ENCODE measurements at places on chromosomes 3 and 15. TPM values are rescaled to one million over a fixed set of nuclear protein-coding genes. Genes with fewer than 3 reads are reported as not detected.

Gene CCDC191
- total RNA-seq, result 5.8 TPM

DNA sequence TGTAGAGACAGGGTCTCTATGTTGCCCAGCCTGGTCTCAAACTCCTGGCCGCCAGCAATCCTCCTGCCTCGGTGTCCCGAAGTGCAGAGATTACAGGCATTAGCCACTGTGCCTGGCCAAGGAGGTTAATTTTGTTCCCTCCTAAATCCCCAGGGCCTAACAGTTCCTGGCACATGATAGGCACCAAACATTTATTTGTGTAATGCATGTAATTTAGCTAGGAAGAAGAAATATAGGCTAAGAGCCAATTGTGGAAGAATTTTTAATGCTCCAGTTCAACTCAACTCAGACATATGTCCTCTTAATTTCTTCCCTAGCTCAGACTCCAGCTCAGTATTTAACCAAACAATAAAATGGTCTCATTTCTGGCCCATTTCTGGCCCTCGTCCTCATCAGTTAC, 7.7 kb upstream of the ZNF592 start:
- H3K4me1 ChIP-seq, result no peaks in the 10 kb centered on the region
- H3K27ac ChIP-seq, result no peak overlapping the region
- H3K4me3 ChIP-seq, result no peak overlapping the region
- no peak for DNase-seq
- no peaks in the 10 kb centered on the region for H3K27me3 ChIP-seq

DNA sequence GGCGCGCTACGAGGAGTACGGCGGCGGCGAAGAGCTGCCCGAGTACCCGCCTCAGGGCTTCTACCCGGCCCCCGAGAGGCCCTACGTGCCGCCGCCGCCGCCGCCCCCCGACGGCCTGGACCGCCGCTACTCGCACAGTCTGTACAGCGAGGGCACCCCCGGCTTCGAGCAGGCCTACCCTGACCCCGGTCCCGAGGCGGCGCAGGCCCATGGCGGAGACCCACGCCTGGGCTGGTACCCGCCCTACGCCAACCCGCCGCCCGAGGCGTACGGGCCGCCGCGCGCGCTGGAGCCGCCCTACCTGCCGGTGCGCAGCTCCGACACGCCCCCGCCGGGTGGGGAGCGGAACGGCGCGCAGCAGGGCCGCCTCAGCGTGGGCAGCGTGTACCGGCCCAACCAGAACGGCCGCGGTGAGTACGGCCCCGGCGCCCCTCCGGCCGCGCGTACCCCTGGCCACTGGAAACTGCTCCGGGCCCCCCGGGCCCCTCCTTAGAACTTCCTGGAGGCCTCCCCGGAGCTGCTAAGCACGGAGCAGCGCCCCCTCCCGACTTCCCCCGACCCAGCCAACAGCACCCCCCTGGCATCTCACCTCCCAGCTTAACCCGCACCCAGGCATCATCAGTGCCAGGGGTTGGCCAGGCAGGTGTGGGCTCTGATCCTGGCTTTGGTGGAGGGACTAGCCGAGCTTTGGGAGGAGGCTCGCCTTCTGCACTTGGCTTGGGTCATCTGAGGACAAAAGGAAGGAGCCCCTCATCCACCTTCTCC, 1.4 kb downstream of the LOXL1 start:
- peak overlapping the region; percentile 72 for H3K4me3 ChIP-seq
- peak; percentile 68 for DNase-seq
- H3K36me3 ChIP-seq, result no peaks in the 10 kb centered on the region
- H3K27me3 ChIP-seq, result no peaks in the 10 kb centered on the region
- peaks cover 23% of the 10 kb centered on the region for H3K4me1 ChIP-seq
- H3K27ac ChIP-seq, result peak overlapping the region; percentile 80

DNA sequence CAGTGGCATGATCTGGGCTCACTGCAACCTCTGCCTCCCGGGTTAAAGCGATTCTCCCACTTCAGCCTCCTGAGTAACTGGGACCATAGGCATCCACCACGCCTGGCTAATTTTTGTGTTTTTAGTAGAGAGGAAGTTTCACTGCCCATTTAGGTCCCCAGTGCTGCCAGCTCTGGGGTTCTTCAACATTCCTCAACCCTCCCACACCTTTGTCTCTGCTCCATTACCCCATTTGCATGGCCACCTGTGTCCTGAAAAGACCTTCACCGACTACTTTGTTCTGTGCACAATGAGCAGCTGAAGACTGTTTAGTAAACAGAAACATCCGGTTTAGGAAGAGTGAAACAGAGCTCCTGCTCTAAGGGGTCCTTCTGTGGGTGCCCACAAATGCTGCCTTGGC, 92.0 kb downstream of the FAM43A start:
- H3K27me3 ChIP-seq, result no peaks in the 10 kb centered on the region
- H3K36me3 ChIP-seq, result no peaks in the 10 kb centered on the region
- DNase-seq, result no peak
- H3K27ac ChIP-seq, result no peak overlapping the region

DNA sequence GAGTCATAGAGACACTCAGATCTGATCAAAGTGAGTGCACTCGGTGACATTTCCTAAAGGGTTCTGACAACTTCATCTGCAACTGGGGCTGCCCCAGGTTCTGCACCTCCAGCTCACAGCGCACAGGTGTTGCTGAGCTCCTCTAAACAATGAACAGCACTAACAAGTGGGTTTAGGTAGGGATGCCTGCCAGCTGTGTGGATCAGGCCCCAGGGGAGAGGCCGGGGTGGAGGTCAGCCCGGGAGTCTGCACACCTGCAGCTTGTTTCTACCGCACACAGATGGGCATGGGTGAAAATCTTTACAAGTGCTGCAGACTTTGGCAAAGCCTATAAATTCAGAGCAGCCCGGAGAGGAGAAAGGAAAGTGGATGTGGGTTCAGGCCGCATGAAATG, 355 bp downstream of the FBXW12 start:
- H3K36me3 ChIP-seq, result no peaks in the 10 kb centered on the region
- no peak overlapping the region for H3K4me3 ChIP-seq
- no peak overlapping the region for H3K27ac ChIP-seq
- no peaks in the 10 kb centered on the region for H3K27me3 ChIP-seq
- DNase-seq, result no peak

Gene CD200
- 10.8 TPM for total RNA-seq

Gene CCDC54
- 0.23 TPM for total RNA-seq

DNA sequence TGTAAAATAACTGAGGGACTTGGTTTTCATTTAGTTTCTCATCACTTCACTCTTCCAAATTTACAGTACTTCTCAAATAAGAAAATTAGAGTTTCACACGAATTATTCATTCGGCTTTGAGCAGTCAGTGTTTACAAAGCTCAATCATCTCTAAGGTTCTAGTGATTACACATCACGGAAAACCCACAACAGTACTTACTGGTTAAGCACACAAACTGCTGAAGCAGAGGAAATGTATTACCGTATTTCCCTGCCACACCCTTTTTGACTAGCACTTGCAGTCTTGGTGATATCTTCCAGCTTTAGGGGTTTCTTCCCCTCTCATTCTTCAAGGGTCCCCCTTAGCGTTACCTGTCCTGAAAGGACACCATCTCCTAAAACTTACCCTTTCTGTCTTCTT, 164.8 kb upstream of the CDIN1 start:
- no peaks in the 10 kb centered on the region for H3K27me3 ChIP-seq
- H3K4me1 ChIP-seq, result no peaks in the 10 kb centered on the region
- H3K4me3 ChIP-seq, result no peak overlapping the region

DNA sequence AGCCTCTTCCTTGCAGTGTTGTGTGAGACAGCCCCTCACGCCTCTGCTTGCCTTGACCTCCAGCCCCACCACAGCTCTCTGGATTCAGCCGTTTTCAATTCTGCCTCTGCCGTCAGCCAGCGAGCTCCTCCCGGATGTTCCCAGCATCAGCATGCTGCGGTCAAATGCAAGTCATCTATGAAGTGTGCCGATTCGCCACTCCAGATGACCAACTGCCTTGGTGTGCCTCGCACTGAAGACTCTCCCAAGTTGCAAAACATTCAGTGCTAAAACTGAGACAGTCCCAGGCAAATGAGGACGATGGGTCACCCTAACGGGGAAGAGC, 30.6 kb upstream of the RASA2 start:
- H3K36me3 ChIP-seq, result no peaks in the 10 kb centered on the region
- H3K27ac ChIP-seq, result no peak overlapping the region
- DNase-seq, result peak; percentile 50
- no peak overlapping the region for H3K4me3 ChIP-seq

- H3K27ac ChIP-seq, result peak overlapping the region; percentile 34
- peak overlapping the region; percentile 99 for H3K4me3 ChIP-seq
- peaks cover 3% of the 10 kb centered on the region for H3K4me1 ChIP-seq
- DNase-seq, result peak; percentile 83
- no peaks in the 10 kb centered on the region for H3K27me3 ChIP-seq
Observed at GRCh38 chr3:51671734-51672475, 853 bp downstream of the TEX264 start.

Gene GOLGA8O
- 3.1 TPM for total RNA-seq

DNA sequence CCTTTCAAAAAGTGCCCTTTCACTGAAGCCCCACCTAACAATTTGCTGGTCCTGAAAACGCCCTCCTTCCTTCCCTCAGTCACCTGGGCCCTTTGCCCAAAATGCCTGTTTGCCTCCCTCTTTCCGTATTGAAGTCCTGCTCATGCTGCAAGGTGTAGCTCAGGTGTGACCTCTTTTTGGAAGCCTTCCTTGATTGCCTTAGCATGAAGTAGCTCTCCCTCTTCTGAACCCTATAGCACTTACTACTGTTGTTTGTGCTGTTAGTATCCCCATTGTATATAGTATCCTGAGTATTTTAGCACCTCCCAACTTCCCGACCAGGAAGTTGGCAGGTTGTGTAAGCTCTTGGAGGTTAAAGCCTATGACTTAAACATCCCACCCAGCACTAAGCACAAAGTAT, 1.7 kb downstream of the PLS1 start:
- H3K36me3 ChIP-seq, result no peaks in the 10 kb centered on the region
- no peaks in the 10 kb centered on the region for H3K27me3 ChIP-seq
- DNase-seq, result no peak
- H3K4me1 ChIP-seq, result no peaks in the 10 kb centered on the region
- H3K4me3 ChIP-seq, result no peak overlapping the region

DNA sequence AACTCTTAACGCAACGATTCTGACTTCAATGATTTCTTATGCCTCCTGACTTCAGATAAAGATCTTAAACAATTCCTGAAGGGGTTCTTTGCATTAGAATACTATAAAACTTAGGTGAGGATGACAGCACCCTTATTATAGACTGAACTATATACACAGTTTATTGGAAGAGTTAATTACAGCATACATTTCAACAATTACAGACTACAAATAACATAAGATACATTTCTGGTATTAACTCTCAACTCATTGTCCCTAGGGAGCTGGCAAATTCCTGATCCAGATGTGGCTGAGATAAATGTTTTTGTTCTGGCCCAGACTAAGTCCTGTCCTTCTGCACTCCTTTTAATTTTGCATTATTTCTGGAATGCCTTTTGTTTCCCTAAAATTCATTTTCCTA, 155.5 kb upstream of the TMC3 start:
- no peak for DNase-seq
- H3K4me3 ChIP-seq, result no peak overlapping the region
- H3K27me3 ChIP-seq, result no peaks in the 10 kb centered on the region
- H3K36me3 ChIP-seq, result no peaks in the 10 kb centered on the region
- H3K4me1 ChIP-seq, result no peaks in the 10 kb centered on the region

Gene CPA3
- 2.7 TPM for total RNA-seq

- no peak overlapping the region for H3K27ac ChIP-seq
- no peaks in the 10 kb centered on the region for H3K4me1 ChIP-seq
- H3K36me3 ChIP-seq, result no peaks in the 10 kb centered on the region
- no peak overlapping the region for H3K4me3 ChIP-seq
- no peak for DNase-seq
- no peaks in the 10 kb centered on the region for H3K27me3 ChIP-seq
Observed at GRCh38 chr3:130596484-130596883, 79.5 kb downstream of the COL6A6 start.

GRCh38 chr3:197353867-197354567, 55.6 kb upstream of the DLG1 start:
- peaks cover 13% of the 10 kb centered on the region for H3K4me1 ChIP-seq
- H3K27ac ChIP-seq, result no peak overlapping the region
- H3K36me3 ChIP-seq, result no peaks in the 10 kb centered on the region

DNA sequence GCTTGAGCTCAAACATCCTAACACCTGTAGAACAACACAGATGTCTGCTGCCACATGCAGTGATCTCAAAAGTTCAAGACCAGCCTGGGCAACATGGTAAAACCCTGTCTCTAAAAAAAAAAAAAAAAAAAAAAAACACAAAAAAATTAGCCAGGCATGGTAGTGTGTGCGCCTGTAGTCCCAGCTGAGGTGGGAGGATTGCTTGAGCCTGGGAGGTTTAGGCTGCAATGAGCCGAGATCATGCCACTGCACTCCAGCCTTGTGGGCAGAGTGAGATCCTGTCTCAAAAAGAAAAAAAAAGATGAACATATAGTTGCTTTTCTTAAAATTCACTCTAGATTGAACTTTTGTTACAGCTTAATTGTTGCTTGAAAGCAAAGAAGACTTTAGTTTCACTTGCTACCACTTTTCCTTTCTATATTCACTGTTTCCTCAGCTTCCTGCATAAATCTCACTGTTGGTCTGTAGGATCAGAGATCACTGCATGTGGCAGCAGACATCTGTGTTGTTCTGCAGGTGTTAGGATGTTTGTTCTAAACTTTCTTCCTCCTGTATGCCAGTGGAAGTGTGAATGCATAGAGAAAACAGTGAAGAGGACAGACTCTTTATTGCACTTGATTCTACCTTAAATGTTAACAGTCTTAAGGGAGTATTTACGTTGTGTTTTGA, 12.6 kb downstream of the RAB11A start:
- no peak for DNase-seq
- no peaks in the 10 kb centered on the region for H3K4me1 ChIP-seq
- no peak overlapping the region for H3K4me3 ChIP-seq
- no peak overlapping the region for H3K27ac ChIP-seq

DNA sequence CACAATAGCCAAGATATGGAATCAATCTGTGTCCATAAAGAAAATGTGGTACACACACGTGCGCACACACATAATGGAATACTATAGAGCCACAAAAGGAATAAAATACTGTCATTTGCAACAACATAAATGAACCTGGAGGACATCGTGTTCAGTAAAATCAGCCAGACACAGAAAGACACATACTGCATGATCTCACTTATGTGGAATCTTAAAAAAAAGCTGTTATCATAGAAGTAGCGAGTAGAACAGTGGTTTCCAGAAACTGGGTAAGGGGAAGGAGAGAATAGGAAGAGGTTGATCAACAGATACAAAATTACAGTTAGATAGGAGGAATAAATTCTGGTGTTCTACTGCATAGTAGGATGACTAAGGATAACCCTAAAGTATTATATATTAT, 11.1 kb downstream of the ATOSA start:
- H3K4me3 ChIP-seq, result no peak overlapping the region
- no peak overlapping the region for H3K27ac ChIP-seq
- H3K36me3 ChIP-seq, result no peaks in the 10 kb centered on the region
- DNase-seq, result no peak
- no peaks in the 10 kb centered on the region for H3K4me1 ChIP-seq

GRCh38 chr3:150745832-150746231, 17.1 kb downstream of the SIAH2 start:
- H3K4me1 ChIP-seq, result peaks cover 36% of the 10 kb centered on the region
- H3K27ac ChIP-seq, result no peak overlapping the region
- H3K4me3 ChIP-seq, result no peak overlapping the region
- DNase-seq, result no peak
- H3K36me3 ChIP-seq, result no peaks in the 10 kb centered on the region
- H3K27me3 ChIP-seq, result no peaks in the 10 kb centered on the region

GRCh38 chr15:51588966-51589365, 33.6 kb downstream of the DMXL2 start:
- no peak for DNase-seq
- no peak overlapping the region for H3K27ac ChIP-seq
- H3K4me3 ChIP-seq, result no peak overlapping the region
- no peaks in the 10 kb centered on the region for H3K36me3 ChIP-seq
- H3K4me1 ChIP-seq, result no peaks in the 10 kb centered on the region
- H3K27me3 ChIP-seq, result no peaks in the 10 kb centered on the region

All from ovary (tissue), 10 donors.